ENCODE measurements at places on chromosomes 6 and 20. TPM values are rescaled to one million over a fixed set of nuclear protein-coding genes. Genes with fewer than 3 reads are reported as not detected.
A peak's percentile ranks its signal among the peaks of the same experiment; 100 is the strongest.

DNA sequence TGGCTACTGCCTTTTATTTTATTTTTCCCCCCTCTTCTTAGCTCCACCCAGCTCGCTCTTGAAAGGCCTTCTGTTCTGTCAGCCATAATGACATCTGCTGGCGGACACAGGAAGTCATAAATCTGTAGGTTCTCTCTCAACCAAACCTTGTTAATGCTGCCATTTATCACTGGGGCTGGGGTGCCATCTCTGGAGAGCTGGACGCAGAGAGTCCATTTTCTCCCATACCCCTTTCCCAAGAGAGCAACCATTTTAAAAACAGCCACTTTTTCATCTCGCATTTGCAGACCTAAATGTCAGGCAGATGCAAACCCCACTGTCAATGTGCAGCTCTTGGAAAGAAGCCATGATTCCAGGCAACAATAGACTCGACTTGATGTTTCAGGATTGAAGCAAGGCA is 13.0 kb upstream of the TSHZ2 start:
- no peak for DNase-seq

GRCh38 chr6:110180228-110181008 is at the start of gene CDC40:
Gene CDC40, plus strand, starts transcription at chr6:110180427. Its CDS starts 18 bp downstream, at chr6:110180445.
- no peak for DNase-seq

- peak; percentile 24 for DNase-seq
Measured at GRCh38 chr6:43952746-43953145, 174.5 kb downstream of the MRPL14 start.

- DNase-seq, result no peak
Measured at GRCh38 chr20:34876406-34877282, at the start of gene ACSS2. Gene ACSS2, plus strand, starts transcription at chr20:34876612. Its CDS starts 34 bp downstream, at chr20:34876646.

PRL gene
- total RNA-seq, result not detected

DNA sequence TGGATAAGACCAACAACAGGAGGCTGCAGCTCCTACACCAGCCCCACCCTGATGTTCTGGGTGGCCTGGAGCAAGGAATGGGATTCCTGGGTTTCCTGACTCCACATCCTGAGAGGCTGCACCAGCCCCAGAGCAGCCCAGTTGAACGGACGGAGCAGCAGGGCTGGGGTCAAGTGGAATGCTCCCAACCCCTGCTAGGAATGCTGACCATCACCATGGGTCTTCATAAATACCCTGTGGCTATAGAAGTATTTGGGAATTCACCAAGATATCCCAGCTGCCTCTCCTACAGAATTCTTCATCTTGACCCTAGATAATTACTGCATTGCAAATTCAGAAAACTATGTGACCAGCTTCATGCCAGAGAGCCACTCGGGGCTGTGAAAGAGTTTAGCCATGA is 180.3 kb downstream of the THBS2 start:
- no peak for DNase-seq

GRCh38 chr20:59633656-59634251 is 29.4 kb downstream of the PHACTR3 start:
- DNase-seq, result no peak
